ENCODE measurements at places on chromosomes 3 and 15. TPM values are rescaled to one million over a fixed set of nuclear protein-coding genes. Genes with fewer than 3 reads are reported as not detected.

Gene PLA1A
- total RNA-seq: not detected

- no peaks in the 10 kb centered on the region for H3K36me3 ChIP-seq
- H3K4me1 ChIP-seq: no peaks in the 10 kb centered on the region
- no peak for DNase-seq
- H3K4me3 ChIP-seq: no peak overlapping the region
Measured at GRCh38 chr15:43702701-43703424, 9.2 kb downstream of the CKMT1A start.

GRCh38 chr3:10574101-10574620, 68.8 kb upstream of the ATP2B2 start:
- no peak overlapping the region for H3K4me3 ChIP-seq
- H3K4me1 ChIP-seq: no peaks in the 10 kb centered on the region
- H3K27ac ChIP-seq: no peak overlapping the region
- peaks cover 28% of the 10 kb centered on the region for H3K27me3 ChIP-seq
- H3K36me3 ChIP-seq: no peaks in the 10 kb centered on the region

DNA sequence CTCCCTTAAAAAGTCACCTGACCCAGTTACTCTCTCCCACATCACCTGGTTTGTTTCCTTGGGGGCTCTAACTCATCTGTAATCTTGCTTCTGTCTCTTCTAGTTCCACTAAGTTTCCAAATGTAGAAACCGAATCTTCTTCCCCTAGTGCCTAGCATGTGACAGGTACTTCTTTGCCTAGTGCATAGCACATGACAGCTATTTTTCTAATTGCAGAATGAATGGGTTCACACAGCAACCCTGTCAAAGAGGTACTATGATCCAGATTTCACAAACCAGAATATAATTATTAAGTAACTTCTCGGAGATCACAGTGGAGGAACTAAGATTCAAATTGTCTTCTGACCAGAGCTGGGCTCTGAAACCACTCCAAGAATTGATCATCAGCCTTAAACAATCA, 7.4 kb downstream of the DPH3 start:
- H3K4me1 ChIP-seq: no peaks in the 10 kb centered on the region
- H3K27ac ChIP-seq: no peak overlapping the region
- DNase-seq: no peak

DNA sequence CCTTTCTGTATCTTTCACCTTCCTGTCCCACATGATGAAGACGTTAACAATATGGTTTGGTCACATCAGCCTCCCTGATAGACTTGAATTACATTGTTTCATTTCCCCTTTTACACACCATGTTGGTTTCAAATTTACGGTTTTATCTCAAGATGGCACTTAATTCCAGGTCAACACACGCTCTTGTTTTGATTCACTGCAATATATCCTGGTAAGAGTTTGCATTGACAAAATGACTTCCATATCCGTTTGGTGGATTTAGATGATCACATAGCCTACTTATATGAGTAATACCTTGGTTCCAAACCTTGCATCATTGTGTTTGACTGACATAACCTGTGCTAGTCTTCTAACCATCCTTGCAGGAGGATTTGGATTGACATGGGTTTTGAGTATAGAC, 499.4 kb downstream of the ROBO1 start:
- H3K27me3 ChIP-seq: no peaks in the 10 kb centered on the region
- no peaks in the 10 kb centered on the region for H3K36me3 ChIP-seq
- no peaks in the 10 kb centered on the region for H3K4me1 ChIP-seq
- no peak overlapping the region for H3K4me3 ChIP-seq

All from HCT116 (cell line).